Amygdala (tissue), 56 donors: ENCODE measurements at places on chromosomes 1 and 21.

DNA sequence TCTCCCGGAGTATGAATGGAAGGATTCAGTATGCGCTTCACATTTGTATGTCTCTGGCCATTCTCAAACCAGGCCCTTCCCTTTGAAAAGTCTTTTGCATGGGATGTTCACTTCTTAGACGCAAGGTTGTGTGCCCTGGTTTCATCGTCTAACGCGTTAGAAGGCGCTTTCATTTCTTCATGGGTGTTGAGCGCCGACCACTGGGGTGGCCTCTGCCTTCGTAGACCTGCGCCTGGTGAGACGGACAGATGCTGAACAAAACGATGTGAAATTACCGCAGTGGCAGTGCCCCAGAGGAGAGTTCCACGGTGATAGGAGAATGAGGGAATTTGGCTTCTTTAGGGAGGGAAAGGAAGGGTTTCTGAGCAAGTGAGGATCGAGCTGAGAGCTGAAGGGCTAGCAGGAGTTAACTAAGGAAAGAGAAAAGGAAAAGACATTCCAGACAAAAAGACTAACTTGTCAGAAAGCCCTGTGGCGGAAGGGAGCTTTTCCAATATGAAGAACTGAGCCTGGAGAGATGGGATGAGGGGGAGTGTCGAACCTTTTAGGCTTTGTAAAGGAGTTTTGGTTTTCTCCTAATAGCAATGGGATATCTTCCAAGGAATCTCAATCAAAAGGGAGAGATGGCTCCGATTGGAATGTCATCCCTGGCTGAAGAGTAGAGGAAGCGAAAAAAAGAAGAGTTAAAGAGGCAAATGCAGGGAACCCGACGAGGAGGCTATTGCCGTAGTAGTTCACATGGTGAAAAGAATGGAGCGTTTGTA is 951 bp downstream of the GGPS1 start:
- DNase-seq = peak; percentile 39

DNA sequence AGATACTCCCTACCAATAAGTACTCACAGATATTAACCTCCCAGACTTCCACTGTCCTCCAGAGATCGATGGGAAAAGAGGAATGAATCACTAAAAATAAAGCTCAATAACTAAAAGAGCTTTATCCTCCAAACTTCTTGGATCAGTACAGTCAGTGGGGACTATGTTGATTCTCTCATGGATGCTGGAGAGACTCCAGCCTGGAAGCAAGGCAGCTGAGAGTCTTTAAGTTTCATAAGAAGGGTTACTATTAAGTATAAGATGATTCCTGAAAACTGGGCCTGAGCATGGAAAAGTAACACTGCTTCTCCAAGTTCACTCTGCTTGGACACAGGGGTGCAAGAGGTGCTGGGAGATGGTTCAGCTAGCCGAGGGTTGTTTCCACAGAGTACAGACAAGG is 6.2 kb upstream of the DDR2 start:
- DNase-seq = no peak

- DNase-seq = no peak
These were observed 53.9 kb downstream of the CASQ2 start for GRCh38 chr1:115714572-115715141.

GRCh38 chr1:205216588-205216987 is 5.1 kb upstream of the DSTYK start:
- DNase-seq = no peak

- no peak for DNase-seq
These were observed 11.9 kb upstream of the PKNOX1 start for GRCh38 chr21:42962380-42963007.
